ENCODE measurements at places on chromosomes 13 and 19. TPM values are rescaled to one million over a fixed set of nuclear protein-coding genes. Genes with fewer than 3 reads are reported as not detected.

GSX1 gene
- not detected for total RNA-seq

CFAP97D2 gene
- total RNA-seq: not detected

ERVK3-1 gene
- 40.5 TPM for total RNA-seq

NLRP7 gene
- total RNA-seq: not detected

ZNF554 gene
- 3.1 TPM for total RNA-seq

C19orf85 gene
- not detected for total RNA-seq

PLK5 gene
- total RNA-seq: not detected

CYP4F3 gene
- total RNA-seq: not detected

NUFIP1 gene
- total RNA-seq: 4.1 TPM

SCN1B gene
- 27.2 TPM for total RNA-seq

PSG3 gene
- not detected for total RNA-seq

OCEL1 gene
- 6.8 TPM for total RNA-seq

STOML3 gene
- total RNA-seq: not detected

ZNF526 gene
- 4.3 TPM for total RNA-seq

SHISA7 gene
- not detected for total RNA-seq

EXOC3L2 gene
- 1.0 TPM for total RNA-seq

BEST2 gene
- not detected for total RNA-seq

KLK14 gene
- total RNA-seq: not detected

ERICH4 gene
- not detected for total RNA-seq

SOX1 gene
- total RNA-seq: not detected

CYP4F12 gene
- total RNA-seq: not detected

RCBTB1 gene
- 11.2 TPM for total RNA-seq

SPIB gene
- not detected for total RNA-seq

C5AR1 gene
- total RNA-seq: not detected

LRRC63 gene
- total RNA-seq: not detected

ZNF583 gene
- 3.4 TPM for total RNA-seq

OR7D2 gene
- total RNA-seq: not detected

GPR12 gene
- not detected for total RNA-seq

KIR2DL1 gene
- not detected for total RNA-seq

NDUFA11 gene
- total RNA-seq: 345 TPM

KCNRG gene
- 0.70 TPM for total RNA-seq

ZNF584 gene
- 18.3 TPM for total RNA-seq

ADM5 gene
- 0.12 TPM for total RNA-seq

JAK3 gene
- 3.1 TPM for total RNA-seq

ZNF614 gene
- total RNA-seq: 6.0 TPM

COX7A1 gene
- 17.6 TPM for total RNA-seq

SERP2 gene
- 3.5 TPM for total RNA-seq

ZMYM5 gene
- total RNA-seq: 8.3 TPM

TMPRSS9 gene
- not detected for total RNA-seq

S1PR4 gene
- not detected for total RNA-seq

CALR3 gene
- total RNA-seq: not detected

ZNF525 gene
- 2.3 TPM for total RNA-seq

KLC3 gene
- not detected for total RNA-seq

ELF1 gene
- 28.6 TPM for total RNA-seq

SCGB2B2 gene
- not detected for total RNA-seq

SPRY2 gene
- total RNA-seq: 20.5 TPM

KLF5 gene
- 7.4 TPM for total RNA-seq

SERPINE3 gene
- not detected for total RNA-seq

CLC gene
- total RNA-seq: not detected

CGB1 gene
- not detected for total RNA-seq

ADGRE2 gene
- 0.93 TPM for total RNA-seq

SYCN gene
- total RNA-seq: not detected

ICAM1 gene
- total RNA-seq: 55.2 TPM

CCDC169 gene
- total RNA-seq: 0.23 TPM

ZSCAN4 gene
- not detected for total RNA-seq

OR7C1 gene
- not detected for total RNA-seq
